ENCODE measurements at places on chromosomes 12 and 14. TPM values are rescaled to one million over a fixed set of nuclear protein-coding genes. Genes with fewer than 3 reads are reported as not detected.

The C1R gene
- total RNA-seq = 104 TPM

The EPYC gene
- total RNA-seq = not detected

The LACRT gene
- total RNA-seq = not detected

The MMP19 gene
- total RNA-seq = 2.6 TPM

The TMTC1 gene
- 12.9 TPM for total RNA-seq

The AKAP3 gene
- total RNA-seq = 13.9 TPM

The RIPK3 gene
- 7.6 TPM for total RNA-seq

The TAS2R42 gene
- not detected for total RNA-seq

The EMC9 gene
- 13.1 TPM for total RNA-seq

The RBP5 gene
- 2.4 TPM for total RNA-seq

The ABHD4 gene
- 116 TPM for total RNA-seq

The DNAI7 gene
- 1.5 TPM for total RNA-seq

The CACNA1C gene
- 18.2 TPM for total RNA-seq

Data from prostate gland (tissue), 2 donors.